Placental pericyte (primary cell): ENCODE measurements at places on chromosomes 6 and 20. TPM values are rescaled to one million over a fixed set of nuclear protein-coding genes. Genes with fewer than 3 reads are reported as not detected.

The FAM83D gene
- total RNA-seq, result 1.3 and 37.2 TPM in 2 replicates

The HMGCLL1 gene
- not detected in 2 replicates for total RNA-seq

The HM13 gene
- total RNA-seq, result 132 and 202 TPM in 2 replicates

The RBPJL gene
- total RNA-seq, result not detected in 2 replicates

The SOBP gene
- 0.44 and 1.9 TPM in 2 replicates for total RNA-seq

The FKBP1A gene
- 168 and 202 TPM in 2 replicates for total RNA-seq
